Stimulated activated CD8-positive, alpha-beta memory T cell treated with anti-CD3 and anti-CD28 coated beads, Interleukin-12 subunit alpha, Interleukin-12 subunit beta, amount 100 ng/mL, for 4 hours (primary cell): ENCODE measurements at places on chromosomes 1 and 21.
A peak's percentile ranks its signal among the peaks of the same experiment; 100 is the strongest.

GRCh38 chr1:20483833-20484518, 2.0 kb downstream of the CAMK2N1 start:
- no peak for DNase-seq

DNA sequence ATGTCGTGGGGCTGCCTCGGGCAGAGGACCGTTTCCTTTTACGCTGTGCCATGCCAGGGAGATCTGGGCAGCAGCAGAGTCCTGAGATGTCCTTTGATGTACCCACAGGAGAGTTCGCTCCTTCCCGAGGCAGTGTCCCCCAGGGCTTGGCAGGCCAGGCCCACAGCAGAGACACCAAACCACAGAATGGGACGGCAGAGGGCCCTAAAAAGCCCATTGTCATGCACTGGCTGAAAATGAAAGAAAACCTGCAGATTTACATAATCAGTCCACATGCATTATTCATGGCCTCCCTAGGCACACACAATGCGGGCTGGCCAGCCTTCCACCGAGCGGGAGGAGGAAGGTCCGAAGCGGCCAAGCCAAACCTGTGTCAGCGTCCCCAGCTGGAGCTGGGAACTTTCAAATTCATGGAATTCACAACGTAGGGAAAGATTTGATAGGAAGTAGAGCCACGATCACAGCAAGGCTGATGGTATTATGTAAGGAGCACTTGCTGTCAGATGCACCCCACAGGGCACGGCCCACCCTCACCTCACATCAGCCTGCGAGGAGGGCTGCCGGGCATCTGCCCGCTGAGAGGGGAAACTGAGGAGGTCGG, 25.3 kb upstream of the EFHD2 start:
- DNase-seq, result no peak

- no peak for DNase-seq
Observed at GRCh38 chr21:45482899-45483821, 59.1 kb downstream of the SLC19A1 start.

DNA sequence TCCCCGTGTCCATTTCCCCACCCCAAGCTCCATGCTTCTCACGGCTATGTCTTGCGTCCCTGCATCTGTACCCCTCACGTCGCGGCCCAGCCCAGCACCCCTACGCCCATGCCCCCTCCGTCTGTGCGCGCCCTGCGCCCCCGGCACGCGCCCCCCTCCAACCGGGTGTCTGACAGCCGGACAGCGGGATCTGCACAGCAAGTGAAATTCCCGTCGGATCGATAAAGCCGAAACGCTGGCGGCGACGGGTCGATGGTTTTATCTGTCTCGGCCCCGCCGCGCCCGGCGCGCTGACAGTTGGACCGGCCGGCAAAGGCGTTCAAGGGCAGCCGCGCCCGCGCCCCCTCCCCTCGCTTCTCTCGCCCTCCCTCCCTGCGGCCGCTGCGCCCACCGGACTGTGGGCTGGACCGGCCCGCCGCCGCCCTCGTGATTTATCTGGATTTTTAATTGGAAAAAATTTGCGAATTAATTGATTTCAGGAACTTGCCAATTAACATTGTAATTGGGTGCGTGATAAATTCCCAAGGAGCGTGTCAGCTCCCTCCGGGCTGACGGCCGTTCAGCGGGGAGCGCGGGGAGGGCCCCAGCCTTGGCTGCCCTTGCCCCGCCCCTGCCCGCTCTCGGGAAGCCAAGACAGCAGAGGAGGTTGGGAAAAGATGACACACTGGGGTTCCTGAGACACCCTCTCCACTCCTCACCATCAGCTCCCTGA, 57.1 kb downstream of the TMEM53 start:
- DNase-seq, result no peak

DNA sequence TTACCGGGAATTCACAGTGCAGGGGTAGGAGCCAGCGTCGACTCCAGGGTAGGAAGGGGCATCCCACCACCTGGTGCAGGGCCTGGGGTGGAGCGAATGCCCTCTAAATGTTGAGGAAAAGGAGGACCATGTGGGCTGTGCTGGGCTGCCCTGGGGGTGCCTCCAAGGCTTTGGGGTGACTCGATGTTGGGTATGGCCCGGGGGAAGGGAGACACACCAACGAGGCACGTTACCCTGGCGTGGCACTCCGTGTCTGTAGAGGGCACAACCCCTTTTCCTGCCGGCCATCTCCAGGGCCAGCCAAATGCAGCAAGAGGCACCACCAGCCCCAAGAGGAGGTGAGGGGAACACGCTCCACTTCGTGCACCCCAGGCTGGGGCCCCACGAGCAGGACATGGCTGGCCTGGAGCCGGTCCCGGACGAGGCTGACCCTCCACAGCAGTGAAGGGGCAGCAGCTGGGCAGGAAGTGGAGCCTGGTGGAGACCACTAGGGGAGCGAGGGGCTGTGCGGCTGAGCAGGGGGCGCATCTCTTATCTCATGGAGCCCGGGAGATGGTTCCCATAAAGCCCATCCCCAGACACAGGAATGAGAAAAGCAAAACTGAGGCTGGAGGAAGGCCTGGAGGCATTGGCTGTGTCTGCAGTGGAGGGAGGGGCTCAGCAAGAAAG, 11.2 kb downstream of the ACTRT2 start:
- no peak for DNase-seq

- no peak for DNase-seq
Observed at GRCh38 chr1:223738465-223739365, 26.4 kb downstream of the CAPN2 start.

- DNase-seq, result no peak
Observed at GRCh38 chr1:185661971-185662370, 72.2 kb upstream of the HMCN1 start.

- no peak for DNase-seq
Observed at GRCh38 chr1:46550751-46551231, 656 bp downstream of the KNCN start.

DNA sequence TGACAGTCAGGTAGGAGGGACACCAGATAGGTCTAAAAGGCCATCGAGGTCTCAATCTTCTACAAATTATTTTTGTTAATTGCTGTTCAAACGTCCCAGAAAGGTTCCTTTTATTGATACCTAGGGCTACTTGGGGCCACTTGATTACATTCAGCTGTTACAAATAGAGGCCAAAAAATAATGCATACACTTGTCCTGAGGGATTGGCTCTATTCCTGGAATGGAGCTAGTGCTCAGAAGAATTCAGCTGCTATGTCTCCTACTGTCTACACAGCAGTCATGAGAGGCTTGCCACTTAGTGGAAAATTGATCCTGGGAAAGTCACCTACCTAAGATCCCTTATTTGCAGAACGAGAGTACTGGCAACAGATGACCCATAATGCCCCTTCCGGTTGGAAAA, 498.3 kb downstream of the ADGRL2 start:
- no peak for DNase-seq

- peak; percentile 4 for DNase-seq
Observed at GRCh38 chr1:199089393-199090122, 450.7 kb downstream of the PTPRC start.

GRCh38 chr1:169779970-169780369, 14.7 kb downstream of the METTL18 start:
- DNase-seq, result no peak

- no peak for DNase-seq
Observed at GRCh38 chr1:94284476-94284875, 47.1 kb upstream of the ARHGAP29 start.

DNA sequence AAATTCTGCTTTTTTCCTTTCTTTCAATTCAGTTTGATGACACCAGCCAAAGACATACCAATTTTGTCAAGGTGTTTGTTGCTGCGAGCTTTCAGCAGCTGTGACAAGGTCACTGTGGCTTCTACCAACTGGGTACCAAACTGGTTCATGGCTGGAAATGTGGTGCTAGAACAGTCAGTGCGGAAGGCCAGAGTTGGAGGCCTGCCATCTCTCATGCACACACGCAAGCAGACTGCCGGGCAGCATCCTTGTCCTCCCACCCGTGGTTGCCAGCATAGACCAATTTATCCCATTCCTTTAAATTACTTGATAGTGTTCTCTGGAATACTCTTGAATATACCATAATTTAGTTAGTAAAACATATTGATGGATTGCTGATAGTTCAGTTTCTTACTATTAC, 79.9 kb upstream of the GPR52 start:
- DNase-seq, result no peak

DNA sequence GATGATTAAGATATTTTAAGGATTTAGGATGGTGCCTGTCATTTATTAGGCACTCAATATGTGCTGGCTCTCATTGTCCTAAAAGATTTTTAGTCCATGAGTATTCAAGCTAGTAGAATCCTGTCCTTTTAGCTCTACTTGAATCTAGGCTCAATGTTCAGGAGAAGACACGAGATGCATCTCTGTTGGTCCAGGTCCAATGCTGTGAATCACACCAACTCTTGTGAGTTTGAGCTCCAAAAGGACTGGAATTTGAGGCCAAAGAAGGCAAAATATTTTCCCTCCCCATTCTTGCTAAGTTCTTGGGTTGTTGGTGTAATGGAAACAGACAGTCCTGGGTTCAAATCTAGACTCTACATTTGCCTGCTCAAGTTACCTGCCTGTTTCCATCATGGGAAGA, 1.4 kb upstream of the PODN start:
- DNase-seq, result no peak

DNA sequence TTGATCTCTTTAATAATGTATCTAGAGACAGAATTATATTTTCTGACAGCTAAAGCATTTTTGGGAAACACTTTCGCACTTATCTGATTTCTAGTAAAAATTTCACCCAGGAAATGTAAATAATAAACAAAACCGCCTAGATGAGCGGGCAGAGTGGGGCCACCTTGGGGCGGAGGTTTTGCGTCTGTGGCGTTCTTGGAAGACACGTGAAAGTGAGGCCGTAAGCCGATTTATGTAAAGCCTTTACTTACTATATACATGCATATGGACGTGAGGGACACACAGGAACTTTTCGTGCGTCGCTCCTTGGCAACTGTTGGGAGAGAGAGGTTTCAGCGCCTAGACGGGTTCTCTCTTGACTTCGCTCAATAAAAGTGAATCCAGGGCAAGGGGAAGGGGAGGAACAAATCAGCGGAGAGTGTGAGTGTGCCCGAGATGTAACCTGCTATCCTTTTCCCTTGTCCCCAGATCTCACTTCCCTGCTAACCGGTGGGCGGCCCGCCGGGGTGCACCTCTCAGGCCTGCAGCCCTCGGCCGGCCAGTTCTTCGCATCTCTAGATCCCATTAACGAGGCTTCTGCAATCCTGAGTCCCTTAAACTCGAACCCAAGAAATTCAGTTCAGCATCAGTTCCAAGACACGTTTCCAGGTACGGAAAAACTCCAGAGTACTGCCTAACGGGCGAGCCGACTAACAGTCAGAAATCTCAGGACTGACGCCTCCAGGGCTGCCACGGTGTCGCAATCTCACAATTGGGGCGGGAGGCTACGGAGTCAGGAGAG, 1.7 kb downstream of the HLX start:
- DNase-seq, result no peak

DNA sequence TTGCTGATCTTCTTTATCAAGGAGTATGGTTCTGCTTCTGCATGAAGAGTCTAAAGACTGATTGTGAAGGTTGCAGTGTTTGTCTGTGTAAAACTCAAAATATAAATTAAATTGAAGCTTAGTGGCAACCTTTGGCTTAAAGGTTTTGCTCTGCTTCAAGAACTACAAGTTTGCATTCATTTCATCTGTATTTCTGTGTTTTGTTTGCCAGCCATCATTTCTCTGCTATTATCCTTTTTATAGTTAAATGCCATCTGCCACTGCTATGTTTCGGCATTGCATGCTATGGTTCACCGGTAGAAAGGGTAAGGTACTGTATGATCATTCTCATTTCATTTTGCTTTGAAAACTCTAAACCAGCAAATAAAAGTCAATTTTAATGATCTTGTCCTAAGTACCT, 52.9 kb downstream of the OSBPL9 start:
- DNase-seq, result no peak

- no peak for DNase-seq
Observed at GRCh38 chr1:223525546-223525945, 132.3 kb downstream of the CCDC185 start.

GRCh38 chr1:173164686-173165085, 42.4 kb downstream of the TNFSF4 start:
- no peak for DNase-seq

DNA sequence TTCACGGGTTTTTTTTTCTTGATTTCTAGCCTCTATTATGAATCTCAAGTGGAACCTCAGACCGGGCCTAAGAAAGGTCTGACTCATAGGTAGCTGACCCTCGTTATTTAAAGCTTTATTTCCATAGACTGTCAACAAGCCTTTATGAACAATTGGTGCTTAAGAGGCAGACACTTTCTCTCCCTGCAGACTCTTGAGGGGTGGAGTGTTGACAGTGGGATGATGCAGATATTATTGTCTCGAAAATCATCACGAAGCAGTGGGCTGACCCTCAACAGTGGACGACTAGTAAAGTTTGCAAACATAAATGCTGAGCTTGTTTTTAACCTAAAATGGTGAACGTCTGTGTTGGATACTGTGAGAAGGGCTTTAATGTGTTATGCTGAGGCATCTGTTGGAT, 1.8 kb downstream of the SFT2D2 start:
- DNase-seq, result no peak

- DNase-seq, result no peak
Observed at GRCh38 chr1:36728846-36729245, 246.1 kb upstream of the CSF3R start.

GRCh38 chr1:235069176-235069575, 59.5 kb downstream of the TOMM20 start:
- DNase-seq, result no peak

DNA sequence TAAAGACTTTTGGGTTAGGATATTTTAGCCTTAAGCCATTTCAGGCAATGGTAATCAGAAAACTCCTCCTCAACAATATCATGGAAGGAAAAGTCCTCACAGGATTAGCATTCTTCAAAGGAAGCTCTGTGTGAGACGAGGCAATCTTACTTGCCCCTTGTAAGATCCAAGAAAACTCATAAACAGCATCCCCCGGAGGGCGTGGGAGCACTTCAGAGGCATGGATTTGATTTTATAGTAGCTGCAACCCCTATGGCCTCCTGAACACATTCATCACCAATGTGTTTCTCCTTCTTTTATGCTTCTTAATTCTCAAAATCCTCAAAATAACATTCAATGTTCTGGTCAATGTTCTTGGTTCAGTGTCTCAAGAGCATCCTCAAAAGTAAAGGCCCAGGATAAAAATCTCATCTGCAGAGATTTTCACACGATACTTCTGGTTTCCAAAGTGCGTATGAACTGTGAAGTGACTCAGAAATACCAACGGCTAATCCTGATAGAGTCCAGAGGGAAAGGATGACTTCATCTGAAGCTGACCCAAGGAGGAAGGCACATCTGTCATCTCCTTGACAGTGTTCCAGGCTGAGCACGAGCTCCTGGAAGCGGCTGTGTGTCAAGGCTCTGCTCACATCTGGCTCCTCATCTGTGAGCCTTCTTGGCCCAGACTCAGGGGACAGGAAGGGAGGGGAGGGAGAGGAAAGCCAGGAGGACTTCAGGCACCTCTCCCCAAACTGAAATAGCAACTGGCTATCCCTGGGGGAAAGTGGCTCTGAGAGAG, 49.3 kb upstream of the PSEN2 start:
- no peak for DNase-seq

DNA sequence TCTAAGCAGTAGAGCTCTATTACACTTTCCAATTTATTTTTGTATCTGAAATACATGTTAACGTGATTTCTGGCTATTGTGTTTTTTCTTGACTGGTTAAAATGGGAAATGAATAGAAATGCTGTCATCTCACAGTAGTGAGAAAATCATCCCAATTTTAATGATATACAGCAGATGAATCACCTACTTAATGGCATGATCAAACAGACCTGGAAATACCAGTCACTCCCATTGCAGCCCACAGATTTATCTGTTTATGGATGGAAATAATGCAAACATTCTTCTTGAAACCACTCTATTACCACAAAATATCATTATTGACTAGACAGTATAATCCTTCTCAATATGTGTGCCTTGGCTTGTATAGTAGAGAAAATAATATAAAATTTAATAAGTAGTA, 497.8 kb upstream of the ADAMTS5 start:
- DNase-seq, result no peak

GRCh38 chr1:41410462-41410861, 49.2 kb downstream of the FOXO6 start:
- no peak for DNase-seq
